Neural crest cell (in vitro differentiated cells): ENCODE measurements at places on chromosomes 11 and 22. TPM values are rescaled to one million over a fixed set of nuclear protein-coding genes. Genes with fewer than 3 reads are reported as not detected.

DNA sequence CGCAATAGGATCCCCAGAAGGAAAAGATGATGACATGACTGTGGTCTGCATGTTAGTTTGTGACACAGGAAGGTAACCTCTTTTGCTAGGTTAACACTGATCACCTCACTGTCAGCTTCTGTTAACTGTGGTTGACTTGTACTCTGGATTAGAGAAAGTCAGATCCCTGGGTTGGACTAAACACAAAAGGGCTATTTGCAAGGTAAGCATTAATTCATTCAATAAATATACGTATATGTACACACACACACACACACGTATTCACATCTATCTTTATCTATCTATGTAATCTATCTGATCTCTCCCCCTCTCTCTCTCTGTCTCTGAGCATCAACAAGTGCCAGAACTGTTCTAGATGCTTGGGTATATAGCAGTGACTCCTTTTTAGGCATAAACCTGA is 136.1 kb upstream of the SNX19 start:
- DNase-seq, result no peak

DNA sequence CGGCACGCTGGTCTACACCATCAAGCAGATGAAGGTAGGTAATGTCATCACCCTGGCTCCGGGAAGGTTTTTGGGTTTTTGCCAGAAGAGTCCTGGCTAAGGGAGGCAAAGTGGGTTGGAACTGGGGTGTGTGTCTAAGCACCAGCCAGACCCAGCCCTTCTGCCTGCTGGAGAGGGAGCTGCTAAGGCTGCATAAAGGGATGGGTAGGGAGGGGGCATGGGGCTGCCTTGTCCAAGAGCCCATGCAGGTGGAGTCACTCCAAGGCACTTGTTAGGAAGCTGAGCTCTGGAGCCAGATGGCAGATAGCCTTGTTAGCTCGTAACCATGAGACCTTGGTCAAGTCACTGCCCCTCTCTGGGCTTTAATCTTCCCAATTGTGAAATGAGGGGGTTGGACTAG is 48.0 kb downstream of the TIMP3 start:
- DNase-seq, result no peak

DNA sequence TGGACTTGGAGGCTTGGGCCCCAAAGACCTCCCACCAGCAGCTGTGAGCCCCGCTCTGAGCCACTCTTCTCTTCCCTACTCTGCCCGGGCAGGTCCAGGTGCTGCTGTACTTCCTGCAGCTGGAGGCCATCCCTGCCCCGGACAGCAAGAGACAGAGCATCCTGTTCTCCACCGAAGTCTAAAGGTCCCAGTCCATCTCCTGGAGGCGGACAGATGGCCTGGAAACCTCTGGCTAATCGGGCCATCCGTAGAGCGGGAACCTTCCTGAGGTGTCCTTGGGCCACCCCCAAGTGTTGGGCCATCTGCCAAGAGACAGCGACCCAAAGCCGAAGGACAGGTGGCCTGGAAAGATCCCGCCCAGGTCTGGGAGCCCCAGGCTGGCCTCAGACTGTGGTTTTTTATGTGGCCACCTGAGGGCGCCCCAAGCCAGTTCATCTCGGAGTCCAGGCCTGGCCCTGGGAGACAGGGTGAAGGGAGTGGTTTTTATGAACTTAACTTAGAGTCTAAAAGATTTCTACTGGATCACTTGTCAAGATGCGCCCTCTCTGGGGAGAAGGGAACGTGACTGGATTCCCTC is 135.1 kb downstream of the BCR start:
- DNase-seq, result peak; percentile 66

DNA sequence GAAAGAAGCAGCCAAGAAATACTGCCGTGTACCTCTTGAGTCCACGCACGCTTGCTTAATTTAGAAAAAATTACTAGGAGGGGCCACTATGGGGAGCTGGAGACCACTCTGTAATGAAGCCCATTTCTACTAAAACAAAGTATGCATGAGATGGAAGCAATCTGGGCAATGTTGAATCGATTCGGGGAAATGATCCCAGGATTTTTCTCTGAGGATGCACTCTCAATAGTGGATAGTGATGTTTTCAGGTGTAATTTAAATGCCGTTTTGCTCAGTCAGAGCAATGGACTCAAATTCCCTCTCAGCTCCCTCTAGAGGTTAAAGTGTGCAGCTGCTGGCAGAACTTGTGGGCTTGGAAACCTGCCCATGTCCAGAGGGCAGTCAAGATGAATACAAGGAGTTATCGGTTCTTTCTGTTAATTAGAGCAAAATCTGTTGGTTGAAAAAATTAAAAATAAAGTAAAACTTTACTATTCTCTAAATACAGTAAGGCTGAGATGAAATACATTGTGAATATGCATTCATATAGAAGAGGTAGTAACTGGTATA is 64.1 kb downstream of the ME3 start:
- peak; percentile 46 for DNase-seq

GRCh38 chr11:88579466-88579865 is 241.9 kb upstream of the CTSC start:
- no peak for DNase-seq

DNA sequence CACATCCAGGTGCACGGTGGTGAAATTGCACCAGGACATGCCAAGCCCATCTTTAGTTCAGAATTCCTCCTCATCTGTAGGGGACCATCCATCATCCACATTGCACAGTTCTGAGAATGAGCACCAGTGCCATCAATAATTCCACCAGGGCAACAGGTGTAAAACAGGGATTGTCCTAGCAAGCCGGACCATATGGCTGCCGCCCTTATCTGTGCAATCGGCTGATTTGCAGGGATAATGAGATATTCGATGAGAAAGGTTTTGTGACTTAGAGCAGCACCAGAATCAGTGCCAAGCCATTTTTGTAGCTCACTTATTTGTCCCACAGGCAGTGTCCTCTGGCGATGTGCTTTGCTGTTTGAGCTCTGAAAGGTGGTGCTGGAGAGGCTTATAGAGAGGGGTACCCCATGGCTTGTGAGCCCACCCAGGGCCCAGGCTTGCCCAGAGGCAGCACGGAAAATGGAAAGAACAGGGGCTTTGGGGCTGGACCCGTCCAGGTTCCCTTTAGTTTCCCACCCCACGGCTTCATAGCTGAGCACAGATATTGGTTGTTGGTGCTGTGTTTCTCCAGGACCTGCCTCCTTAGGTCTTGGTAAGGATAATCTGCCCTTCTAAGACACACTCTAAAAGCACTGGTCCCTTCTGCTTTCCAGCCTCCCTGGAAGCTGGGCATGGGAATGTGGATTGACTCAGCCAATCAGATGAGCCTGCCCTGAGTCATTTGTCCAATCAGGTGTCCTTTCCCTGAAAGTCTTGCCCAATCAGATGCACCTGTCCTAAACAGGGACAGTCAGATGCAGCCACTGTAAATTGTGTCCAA is 84.0 kb upstream of the SHANK2 start:
- DNase-seq, result no peak

DNA sequence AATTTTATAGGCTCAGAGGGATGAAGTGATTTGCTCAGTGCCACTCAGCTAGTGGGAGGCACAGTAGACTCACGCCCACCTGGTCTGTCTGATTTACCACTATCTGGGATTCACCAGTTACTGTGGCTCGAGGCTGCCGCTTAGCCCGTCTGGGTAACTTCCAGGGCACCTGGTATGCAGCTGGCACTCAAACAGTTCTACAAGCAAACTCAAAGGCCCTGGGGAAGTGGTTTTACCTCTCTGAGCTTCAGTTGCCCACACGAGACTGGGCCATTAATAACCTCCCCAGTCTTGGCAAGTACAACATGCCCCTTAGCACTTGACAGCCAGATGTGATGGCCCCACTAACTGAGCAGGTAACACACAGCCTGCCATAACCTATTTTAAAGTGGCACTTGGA is 2.6 kb downstream of the GDPD5 start:
- no peak for DNase-seq

- DNase-seq, result no peak
Measured at GRCh38 chr11:127844876-127845275, 742.5 kb downstream of the ETS1 start.

DNAJB7 gene
- total RNA-seq, result not detected in 2 replicates

DNA sequence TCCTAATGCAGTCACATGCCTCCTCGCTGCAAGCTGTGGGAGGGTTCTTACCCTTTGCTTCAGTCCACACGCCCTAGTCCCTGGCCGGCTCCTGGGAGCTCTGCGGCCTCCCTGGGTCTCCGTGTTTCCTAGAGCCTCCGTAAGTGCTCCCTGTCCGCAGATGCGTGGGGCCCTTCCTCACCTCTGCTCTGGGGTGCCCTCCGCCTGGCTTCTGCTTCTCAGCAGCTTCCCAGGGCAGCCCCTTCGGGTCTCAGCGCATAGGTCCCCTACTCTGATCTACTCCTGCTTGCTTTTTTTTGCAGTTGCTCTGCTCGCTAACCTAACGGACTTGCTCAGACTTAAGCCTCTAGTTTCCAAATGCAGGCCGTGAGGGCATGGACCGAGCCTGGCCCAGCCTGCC is 22.4 kb downstream of the CAPN1 start:
- no peak for DNase-seq

GRCh38 chr11:61012737-61013215 is 41.3 kb downstream of the CD6 start:
- DNase-seq, result no peak

DNA sequence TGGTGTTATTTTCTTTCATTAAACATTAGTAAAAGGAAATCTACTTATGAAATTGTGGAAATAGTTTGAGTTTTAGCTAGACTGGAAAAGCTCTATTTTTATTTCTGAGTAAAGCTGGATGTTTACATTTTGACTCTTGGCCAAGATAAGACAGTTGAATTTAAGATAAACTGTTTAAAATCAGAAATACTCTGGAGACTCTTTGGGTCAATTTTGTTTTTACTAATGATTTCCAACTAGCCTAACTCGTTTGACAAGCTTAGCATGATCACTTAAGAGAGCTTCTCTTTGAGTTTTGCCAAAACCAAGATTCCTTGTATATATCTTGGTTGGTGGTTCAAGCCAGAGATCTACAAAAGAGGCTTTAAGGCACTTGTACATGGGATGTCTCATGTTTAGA is 724.8 kb upstream of the LUZP2 start:
- DNase-seq, result no peak

DNA sequence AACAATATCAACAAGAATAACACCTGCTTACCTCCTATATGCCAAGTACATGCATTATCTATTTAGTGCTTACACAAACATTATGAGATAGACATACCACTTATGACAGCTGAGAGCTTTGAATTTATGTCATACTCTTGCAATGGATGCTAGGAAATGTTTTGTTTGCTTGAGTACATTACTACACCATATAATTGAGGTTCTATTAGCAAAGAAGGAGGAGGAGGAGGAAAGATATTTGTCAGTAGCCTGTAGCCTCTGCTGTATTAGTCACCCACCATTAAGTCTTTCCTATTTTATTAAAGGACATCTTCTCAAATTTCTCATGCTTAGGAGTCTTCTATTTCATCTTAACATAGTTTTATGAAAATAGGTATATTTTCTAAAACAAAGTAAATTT is 6.4 kb downstream of the ANO5 start:
- no peak for DNase-seq

SESN3 gene
- 77.8 and 80.8 TPM in 2 replicates for total RNA-seq

- DNase-seq, result no peak
Measured at GRCh38 chr11:17651061-17651460, 68.3 kb upstream of the MYOD1 start.

TMEM179B gene
- total RNA-seq, result 20.0 and 21.4 TPM in 2 replicates

DNA sequence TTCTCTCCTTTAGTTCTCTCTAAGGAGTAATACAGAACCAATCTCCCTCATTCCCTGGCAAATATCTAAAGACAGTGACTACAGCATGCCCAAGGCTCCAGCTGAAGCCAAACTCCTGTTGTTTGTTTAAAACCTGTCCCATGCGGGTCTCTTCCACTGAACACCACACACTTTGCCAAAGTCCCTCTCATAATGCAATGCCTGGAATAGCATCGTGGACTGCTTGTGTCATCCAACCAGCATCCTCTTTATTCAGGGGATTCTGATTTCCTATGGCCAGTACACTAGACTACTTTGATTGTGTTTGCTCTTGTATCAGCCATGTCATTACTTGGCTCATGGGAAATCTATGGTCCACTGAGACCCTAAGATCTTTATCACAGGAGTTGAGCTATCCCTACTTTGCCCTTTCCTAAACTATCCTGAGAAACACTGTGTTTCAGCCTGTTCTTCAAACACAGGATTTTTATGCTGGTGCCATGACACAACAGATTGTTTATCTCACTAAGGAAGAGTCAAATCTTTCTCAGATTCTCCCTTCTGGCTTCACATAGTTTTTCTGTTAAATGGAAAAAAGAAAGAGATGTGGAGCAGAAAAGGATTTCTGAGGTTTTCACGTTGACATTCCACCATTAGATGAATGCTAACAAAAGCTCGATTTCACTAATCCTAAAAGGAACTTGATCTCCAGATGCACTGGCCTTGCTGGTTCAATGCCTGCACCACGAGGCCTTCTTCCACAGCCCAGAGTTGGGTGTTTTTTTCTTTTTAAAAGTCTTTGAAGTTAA is 15.9 kb upstream of the IRAG1 start:
- DNase-seq, result no peak

BLID gene
- not detected in 2 replicates for total RNA-seq

GRCh38 chr22:48845356-48845936 is 982.2 kb downstream of the BRD1 start:
- DNase-seq, result no peak

GRCh38 chr22:45009606-45010531 is at the start of gene PHF21B:
PHF21B (minus strand) TSS chr22:45010005; CDS start chr22:45009549, 456 bp downstream.
- DNase-seq, result peak; percentile 80

SYT12 gene
- 0.44 and 0.48 TPM in 2 replicates for total RNA-seq

GRCh38 chr22:44879301-44879680 is 126.9 kb downstream of the ARHGAP8 start:
- DNase-seq, result no peak
